ENCODE measurements at places on chromosomes 7 and 10.

DNA sequence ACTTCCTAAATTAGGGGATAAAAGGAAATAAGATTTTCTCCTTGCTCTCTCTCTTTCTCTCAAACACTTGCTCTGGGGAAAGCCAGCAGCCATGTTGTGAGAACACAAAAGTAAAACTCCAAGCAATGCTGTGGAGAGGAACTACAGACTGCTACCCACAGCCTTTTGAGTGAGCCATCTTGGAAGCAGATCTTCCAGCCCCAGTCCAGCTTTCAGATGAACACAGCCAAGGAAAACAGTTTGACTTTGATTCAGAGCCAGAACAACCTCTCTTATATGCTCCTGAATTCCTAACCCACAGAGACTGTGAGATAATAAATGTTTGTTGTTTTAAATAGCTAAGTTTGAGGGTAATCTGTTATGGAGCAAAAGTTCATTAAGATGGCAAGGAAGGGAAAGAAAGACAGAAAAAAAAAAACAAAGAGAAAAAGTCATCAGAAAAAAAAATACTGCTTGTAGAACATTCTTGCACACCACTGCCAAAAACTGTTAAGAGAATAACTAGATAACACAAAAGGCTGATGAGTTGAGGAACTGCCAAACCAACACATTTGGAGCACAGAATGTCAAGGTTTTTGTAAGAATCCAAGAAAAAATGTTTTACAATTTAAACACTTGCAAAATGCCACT lies 20.9 kb upstream of the PRKAR2B start:
- DNase-seq = no peak

DNA sequence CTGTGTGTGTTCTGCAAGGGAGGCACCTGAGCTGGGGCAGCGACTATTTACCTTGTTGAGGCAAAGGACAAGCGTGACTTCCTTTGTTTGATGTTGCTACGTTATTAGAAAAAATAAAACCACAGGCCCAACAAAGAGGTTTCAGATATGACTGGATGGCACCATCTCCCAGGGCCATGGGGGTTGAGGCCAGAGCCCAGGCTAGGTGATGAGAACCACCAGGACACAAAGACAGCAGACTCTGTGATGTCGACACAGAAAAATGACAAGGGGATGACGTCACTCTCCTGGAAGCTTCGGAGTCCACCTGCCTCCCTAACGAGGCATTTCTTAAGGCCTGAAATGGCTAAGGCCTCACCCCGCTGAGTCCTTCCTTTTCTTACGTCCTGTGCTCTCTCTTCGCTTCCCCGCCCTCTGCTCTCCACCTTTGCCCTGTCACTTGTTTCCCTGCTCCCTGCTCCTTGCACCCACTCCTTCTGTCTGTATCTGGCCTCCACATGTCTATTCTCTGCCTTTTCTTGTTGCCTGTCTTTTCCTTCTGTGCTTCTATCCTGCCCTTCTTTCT lies 83.0 kb upstream of the ADRB1 start:
- DNase-seq = no peak

DNA sequence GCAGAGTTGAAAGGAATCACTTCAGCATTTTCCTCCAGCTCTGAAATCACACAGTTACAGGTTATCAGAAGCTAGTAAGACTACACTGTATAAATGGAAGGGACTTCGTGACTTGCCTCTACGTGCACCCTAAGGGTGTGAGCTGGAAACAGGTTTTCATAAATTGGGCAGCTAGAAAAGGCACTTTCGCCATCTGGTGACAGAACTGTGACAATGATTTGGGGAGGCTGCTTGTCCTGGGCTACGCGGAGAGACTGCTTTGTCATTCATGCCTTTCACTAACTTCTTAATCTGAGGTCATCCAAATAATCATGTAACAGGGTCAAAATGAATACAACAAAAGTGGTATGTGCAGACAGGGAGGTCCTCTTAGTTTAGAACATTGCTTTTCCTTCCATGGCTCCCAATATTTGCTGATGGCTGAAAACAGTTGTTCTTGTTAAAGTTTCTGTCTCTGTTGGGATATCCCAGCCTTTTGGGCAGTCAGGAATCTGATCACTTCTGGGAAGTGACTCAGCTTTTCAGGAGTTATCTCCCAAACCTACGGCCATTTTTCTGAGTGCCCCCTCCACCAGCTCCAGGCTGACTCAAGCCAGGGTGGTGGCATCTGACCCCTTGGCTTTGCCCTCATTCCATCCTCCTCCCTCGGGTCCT lies 17.8 kb downstream of the VWC2 start:
- DNase-seq = peak; percentile 14

GRCh38 chr10:88661018-88661417 lies 3.2 kb upstream of the LIPF start:
- DNase-seq = no peak

GRCh38 chr7:121043314-121044234 lies 55.1 kb downstream of the CPED1 start:
- no peak for DNase-seq

DNA sequence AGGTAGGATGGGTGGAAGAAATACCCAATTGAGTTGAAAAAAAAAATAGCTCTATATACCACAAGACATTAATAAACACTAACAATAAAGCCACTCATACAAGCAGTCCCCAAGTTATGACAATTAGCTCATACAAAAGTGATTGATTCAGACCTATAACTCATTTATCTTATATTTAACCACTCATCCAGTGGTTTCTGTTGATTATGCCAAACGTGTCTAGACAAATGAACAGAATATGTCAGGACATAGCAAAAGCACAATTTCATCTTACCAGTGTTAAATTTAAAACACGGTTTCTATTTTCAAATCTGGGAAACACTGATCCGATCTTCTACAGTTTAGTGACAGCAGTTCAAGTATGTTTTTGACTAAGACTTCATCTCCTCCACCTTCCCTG lies 17.0 kb downstream of the ABI1 start:
- no peak for DNase-seq

DNA sequence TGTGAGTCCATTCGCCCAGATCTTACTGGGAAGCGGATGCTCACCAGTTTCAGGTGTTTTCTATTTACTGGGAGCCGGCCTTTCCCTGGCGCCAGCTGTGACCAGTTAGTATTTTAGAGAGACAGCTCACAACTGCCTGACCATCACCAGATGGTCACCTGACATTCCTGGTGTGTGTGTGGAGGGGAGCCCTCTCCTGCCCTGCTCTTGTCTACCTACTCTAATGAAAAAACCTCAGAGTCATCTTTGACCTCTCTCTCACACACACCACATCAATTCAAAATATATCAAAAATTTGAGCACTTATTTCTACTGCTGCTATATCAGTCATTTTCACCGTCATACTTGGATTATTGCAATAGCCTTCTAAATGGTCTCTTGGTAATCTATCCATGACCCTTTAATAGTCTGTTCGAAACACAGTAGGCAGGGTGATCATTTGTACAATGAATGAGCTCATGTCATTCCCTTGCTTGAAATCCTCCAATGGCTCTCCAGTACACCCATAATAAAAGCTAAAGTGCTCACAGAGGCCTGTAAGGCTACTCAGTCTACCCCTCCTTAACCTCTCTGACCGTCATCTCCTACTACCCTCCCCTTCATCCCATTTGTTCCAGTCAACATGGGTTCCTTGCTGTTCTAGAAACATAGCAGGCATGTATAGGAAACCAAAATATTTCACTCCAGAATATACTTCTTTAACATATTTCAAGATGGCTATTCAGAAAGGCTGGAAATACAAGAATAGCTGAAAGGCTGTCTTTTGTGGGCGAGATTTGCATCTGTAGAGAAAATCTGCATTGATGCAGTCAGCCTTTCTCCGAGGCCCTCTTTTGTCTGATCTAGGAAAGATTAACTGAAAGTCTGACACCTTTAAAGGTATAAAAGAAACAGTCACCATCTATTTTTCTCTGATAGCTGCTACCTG lies 17.5 kb upstream of the NT5C3A start:
- DNase-seq = no peak

DNA sequence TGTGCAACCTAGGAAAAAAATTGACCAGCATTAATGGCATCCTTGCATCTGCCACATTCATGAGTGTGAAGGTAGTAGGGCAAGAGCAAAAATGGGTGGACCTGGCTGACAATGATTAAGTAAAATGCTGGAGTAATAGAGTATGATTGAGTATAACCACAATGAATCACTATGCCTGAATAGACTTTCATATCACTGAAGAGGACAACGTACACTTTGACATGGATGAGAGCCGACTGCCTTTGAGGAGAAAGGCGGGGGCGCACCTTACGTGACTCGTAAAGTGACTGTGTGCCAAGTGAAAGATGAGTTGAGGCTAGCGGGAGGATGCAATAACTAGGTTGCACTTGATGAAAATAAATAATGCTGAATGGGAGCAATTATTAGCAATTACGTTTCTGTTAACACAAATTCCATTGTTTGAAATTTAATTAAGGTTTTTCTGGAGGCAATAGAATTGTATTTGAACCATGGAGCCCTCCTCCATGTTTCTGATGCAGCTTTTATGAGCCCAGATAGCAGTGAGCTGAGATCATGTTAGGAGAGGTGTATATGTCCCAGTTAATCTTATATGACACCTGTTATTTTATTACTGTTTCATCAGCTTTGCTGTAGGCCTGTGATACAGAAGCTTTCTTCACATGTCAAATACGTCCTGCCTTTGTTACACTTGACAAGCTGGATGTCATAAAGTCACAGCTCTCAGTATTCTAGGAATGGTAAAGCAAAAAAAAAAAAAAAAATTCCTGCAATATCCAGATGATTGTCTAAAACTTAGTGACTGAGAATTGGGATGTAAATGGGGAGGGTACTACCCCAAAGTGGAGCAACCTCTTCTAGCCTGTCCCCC lies 596.5 kb downstream of the NXPH1 start:
- DNase-seq = no peak

DNA sequence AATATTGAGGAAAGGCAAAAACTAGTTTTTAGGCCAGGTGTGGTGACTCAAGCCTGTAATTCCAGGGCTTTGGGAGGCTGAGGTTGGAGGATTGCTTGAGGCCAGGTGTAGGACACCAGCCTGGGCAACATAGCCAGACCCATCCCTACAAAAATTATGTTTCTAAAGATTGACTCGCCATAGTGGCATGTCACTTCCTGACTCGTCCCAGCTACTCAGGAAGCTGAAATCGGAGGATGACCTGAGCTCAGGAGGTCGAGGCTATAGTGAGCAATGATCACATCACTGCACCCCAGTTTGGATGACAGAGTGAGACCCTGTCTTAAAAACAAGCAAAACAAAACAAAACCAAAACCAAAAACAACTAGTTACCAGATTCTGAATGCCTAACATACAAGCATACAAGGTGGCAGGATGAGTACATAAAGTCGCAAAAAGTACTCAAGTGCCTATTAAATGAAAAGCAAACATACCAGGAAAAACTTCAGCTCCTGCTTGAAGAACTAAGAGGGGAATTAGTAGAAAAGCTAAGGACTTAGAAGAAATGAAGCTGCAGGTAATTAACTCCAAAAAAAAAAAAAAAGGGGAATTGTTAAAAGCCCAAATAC lies 14.1 kb downstream of the ZNF398 start:
- DNase-seq = no peak

GRCh38 chr7:2617325-2617905 lies 14.4 kb upstream of the TTYH3 start:
- DNase-seq = no peak

DNA sequence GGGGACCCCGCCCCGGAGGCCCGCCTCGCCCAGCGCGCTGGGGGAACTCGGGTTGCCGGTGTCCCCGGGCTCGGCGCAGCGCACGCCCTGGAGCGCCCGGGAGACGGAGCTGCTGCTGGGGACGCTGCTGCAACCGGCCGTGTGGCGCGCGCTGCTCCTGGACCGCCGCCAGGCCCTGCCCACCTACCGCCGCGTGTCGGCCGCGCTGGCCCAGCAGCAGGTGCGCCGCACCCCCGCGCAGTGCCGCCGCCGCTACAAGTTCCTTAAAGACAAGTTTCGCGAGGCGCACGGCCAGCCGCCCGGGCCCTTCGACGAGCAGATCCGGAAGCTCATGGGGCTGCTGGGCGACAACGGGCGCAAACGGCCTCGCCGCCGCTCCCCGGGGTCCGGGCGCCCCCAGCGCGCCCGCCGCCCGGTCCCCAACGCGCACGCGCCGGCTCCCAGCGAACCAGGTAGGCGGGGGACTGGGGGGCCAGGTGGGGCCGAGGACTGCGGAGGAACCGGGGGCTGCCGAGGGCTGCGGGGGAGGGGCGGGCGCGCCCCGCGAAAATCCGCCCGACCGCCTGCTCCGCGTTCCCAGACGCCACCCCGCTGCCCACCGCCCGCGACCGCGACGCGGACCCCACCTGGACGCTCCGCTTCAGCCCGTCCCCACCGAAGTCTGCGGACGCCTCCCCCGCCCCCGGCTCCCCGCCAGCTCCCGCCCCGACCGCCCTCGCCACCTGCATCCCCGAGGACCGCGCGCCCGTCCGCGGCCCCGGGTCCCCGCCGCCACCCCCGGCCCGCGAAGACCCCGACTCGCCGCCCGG lies 574 bp downstream of the UTF1 start:
- DNase-seq = peak; percentile 20

DNA sequence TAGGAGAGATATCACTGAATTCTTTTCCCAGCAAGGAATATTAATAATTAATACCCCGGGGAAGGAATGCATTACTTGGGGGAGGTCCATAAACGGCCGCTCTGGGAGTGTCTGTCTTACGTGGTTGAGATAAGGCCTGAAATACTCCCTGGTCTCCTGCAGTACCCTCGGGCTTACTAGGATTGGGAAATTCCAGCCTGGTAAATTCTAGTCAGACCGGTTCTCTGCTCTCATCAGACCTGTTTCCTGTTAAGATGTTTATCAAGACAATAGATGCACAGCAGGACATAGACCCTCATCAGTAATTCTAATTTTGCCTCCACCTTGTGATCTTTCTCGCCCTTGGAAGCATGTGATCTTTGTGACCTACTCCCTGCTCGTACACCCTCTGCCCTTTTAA lies 162.8 kb upstream of the KCND2 start:
- no peak for DNase-seq

- DNase-seq = no peak
Measured at GRCh38 chr10:17176091-17176490, 25.4 kb downstream of the TRDMT1 start.

DNA sequence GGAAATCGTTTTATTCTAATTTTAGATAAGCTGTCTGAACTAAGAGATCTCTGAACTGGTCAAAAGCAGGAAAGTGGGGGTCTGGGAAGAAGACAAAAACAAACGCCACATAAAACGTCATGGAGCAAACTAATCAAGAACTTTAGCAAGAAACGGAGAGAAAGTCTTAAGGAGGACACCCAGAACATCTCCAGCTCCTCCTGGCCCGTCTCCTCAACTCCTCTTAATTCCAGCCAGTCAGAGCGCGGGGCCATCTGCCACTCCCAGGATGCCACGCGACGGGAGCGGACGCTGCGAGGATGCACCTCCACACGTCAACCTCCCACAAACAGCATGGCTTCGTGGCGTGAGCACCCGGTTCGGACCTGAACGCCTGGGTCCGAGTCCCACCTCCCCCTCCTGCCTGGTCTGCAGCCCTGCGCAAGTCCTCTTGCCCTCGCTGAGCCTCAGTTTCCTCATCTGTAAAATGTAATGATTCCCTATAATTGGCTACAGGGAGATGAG lies 598 bp downstream of the MMS19 start:
- peak; percentile 78 for DNase-seq

GRCh38 chr7:43758029-43758821 lies at the start of gene BLVRA:
TSS of gene BLVRA (plus strand) at chr7:43758680. CDS start at chr7:43771159, 12,479 bp downstream.
- peak; percentile 49 for DNase-seq
